Activated T-cell treated with anti-CD3 and anti-CD28 coated beads, Interleukin-2, amount 50 U/mL, for 72 hours (primary cell): ENCODE measurements at places on chromosomes 1 and 21. TPM values are rescaled to one million over a fixed set of nuclear protein-coding genes. Genes with fewer than 3 reads are reported as not detected.

The FMOD gene
- 2.2 TPM for total RNA-seq

The TAS1R2 gene
- not detected for total RNA-seq

The CDK11A gene
- 40.3 TPM for total RNA-seq

The ENAH gene
- total RNA-seq, result 0.12 TPM

The ITGB2 gene
- 248 TPM for total RNA-seq

The TAF12 gene
- total RNA-seq, result 23.9 TPM

The RAB7B gene
- total RNA-seq, result not detected

GRCh38 chr1:5914676-5915365 lies 77.4 kb downstream of the NPHP4 start:
- peak overlapping the region; percentile 50 for H3K27ac ChIP-seq
- no peak for DNase-seq
- H3K36me3 ChIP-seq, result no peaks in the 10 kb centered on the region
- peaks cover 8% of the 10 kb centered on the region for H3K4me1 ChIP-seq
- H3K4me3 ChIP-seq, result no peak overlapping the region

GRCh38 chr1:100358210-100358609 lies 5.9 kb downstream of the CDC14A start:
- DNase-seq, result no peak
- peaks cover 23% of the 10 kb centered on the region for H3K36me3 ChIP-seq
- H3K4me1 ChIP-seq, result peaks cover 84% of the 10 kb centered on the region
- no peaks in the 10 kb centered on the region for H3K27me3 ChIP-seq
- H3K27ac ChIP-seq, result peak overlapping the region; percentile 20

- DNase-seq, result no peak
- no peak overlapping the region for H3K27ac ChIP-seq
- H3K27me3 ChIP-seq, result no peaks in the 10 kb centered on the region
- peaks cover 26% of the 10 kb centered on the region for H3K36me3 ChIP-seq
- peaks cover 75% of the 10 kb centered on the region for H3K4me1 ChIP-seq
- peak overlapping the region; percentile 18 for H3K4me3 ChIP-seq
Observed at GRCh38 chr1:24978383-24979032, 48.4 kb upstream of the RUNX3 start.

- H3K4me1 ChIP-seq, result no peaks in the 10 kb centered on the region
- no peaks in the 10 kb centered on the region for H3K36me3 ChIP-seq
- no peak for DNase-seq
- H3K27me3 ChIP-seq, result peaks cover 13% of the 10 kb centered on the region
- no peak overlapping the region for H3K27ac ChIP-seq
- H3K4me3 ChIP-seq, result no peak overlapping the region
Observed at GRCh38 chr1:167186771-167187170, 33.9 kb upstream of the POU2F1 start.

GRCh38 chr1:17177651-17178050 lies 27.3 kb upstream of the PADI1 start:
- H3K36me3 ChIP-seq, result peaks cover 2% of the 10 kb centered on the region
- H3K4me1 ChIP-seq, result peaks cover 22% of the 10 kb centered on the region
- no peak overlapping the region for H3K4me3 ChIP-seq

DNA sequence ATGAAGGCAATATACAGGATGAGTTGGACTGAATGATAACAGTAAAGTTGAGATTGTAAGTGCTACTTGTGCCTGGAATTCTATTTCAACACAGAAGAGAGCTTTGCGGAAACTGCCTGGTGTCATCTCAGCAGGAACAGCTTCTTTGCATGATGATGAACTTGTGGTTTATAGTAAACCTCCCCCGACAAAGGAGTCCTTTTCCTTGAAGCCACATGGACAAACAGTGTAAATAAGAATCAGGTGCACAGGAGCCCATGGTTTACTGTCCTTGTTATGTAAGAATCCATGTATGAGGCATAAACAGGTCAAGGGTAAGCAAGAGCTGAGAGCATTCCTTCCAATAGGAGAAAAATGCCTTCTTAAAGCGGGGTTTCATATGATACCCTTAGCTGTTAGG lies 66.2 kb downstream of the PCNX2 start:
- H3K27ac ChIP-seq, result no peak overlapping the region
- no peaks in the 10 kb centered on the region for H3K4me1 ChIP-seq
- H3K36me3 ChIP-seq, result peaks cover 2% of the 10 kb centered on the region
- no peaks in the 10 kb centered on the region for H3K27me3 ChIP-seq
- no peak for DNase-seq
- no peak overlapping the region for H3K4me3 ChIP-seq

DNA sequence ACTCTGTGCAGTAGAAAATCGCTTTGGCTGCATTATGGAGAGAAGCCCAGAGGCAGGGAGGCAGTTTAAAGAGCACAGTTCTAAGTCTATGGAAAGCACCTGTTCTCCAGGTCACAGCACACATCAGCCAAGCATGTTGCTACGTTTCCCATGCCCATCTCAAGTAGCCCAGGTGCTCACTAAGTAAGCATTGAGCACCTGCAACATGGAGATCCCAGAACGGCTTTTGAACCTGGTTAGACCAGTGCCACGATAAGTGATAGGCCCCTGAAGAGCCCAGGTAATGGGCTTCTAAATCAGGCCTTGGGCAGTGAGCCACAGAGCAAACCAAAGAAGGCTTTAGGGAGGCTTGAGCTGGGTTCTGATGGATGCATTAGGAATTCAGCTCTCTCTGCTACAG lies 186.2 kb downstream of the C1orf94 start:
- no peaks in the 10 kb centered on the region for H3K36me3 ChIP-seq
- no peak overlapping the region for H3K4me3 ChIP-seq
- no peak overlapping the region for H3K27ac ChIP-seq
- no peak for DNase-seq
- H3K27me3 ChIP-seq, result peaks cover 46% of the 10 kb centered on the region
- no peaks in the 10 kb centered on the region for H3K4me1 ChIP-seq

- DNase-seq, result no peak
- no peak overlapping the region for H3K4me3 ChIP-seq
- no peaks in the 10 kb centered on the region for H3K27me3 ChIP-seq
- no peak overlapping the region for H3K27ac ChIP-seq
- no peaks in the 10 kb centered on the region for H3K36me3 ChIP-seq
Observed at GRCh38 chr1:240987928-240988327, 369.1 kb downstream of the RGS7 start.
